ENCODE measurements at places on chromosomes 1 and 21. TPM values are rescaled to one million over a fixed set of nuclear protein-coding genes. Genes with fewer than 3 reads are reported as not detected.

Gene F11R
- 28.3 TPM for total RNA-seq

Gene PTBP2
- 27.6 TPM for total RNA-seq

Gene LHX8
- 0.05 TPM for total RNA-seq

Gene PTPN7
- total RNA-seq = 114 TPM

Gene TGFBR3
- 5.4 TPM for total RNA-seq

Gene GBP6
- total RNA-seq = 0.61 TPM

Gene ASCL5
- total RNA-seq = not detected

Gene AVPR1B
- 0.09 TPM for total RNA-seq

Gene LAMB3
- total RNA-seq = 13.9 TPM
